ENCODE measurements at places on chromosomes 2 and 18. TPM values are rescaled to one million over a fixed set of nuclear protein-coding genes. Genes with fewer than 3 reads are reported as not detected.
A peak's percentile ranks its signal among the peaks of the same experiment; 100 is the strongest.

The SLC5A7 gene
- total RNA-seq = not detected

The RNF152 gene
- total RNA-seq = 31.6 TPM

The RAB17 gene
- total RNA-seq = 9.5 TPM

The SP9 gene
- not detected for total RNA-seq

The CABLES1 gene
- total RNA-seq = 5.3 TPM

The CCNYL1 gene
- 10.1 TPM for total RNA-seq

The OBSL1 gene
- 230 TPM for total RNA-seq

The TRIM54 gene
- total RNA-seq = 0.64 TPM

GRCh38 chr2:85886590-85886989 lies 2.2 kb downstream of the ST3GAL5 start:
- H3K27ac ChIP-seq = no peak overlapping the region
- no peaks in the 10 kb centered on the region for H3K36me3 ChIP-seq
- peak overlapping the region; percentile 86 for H3K4me3 ChIP-seq
- no peaks in the 10 kb centered on the region for H3K27me3 ChIP-seq

GRCh38 chr2:221527776-221528309 lies 44.3 kb downstream of the EPHA4 start:
- no peaks in the 10 kb centered on the region for H3K27me3 ChIP-seq
- H3K27ac ChIP-seq = no peak overlapping the region
- no peak overlapping the region for H3K4me3 ChIP-seq
- H3K36me3 ChIP-seq = no peaks in the 10 kb centered on the region

GRCh38 chr2:17115042-17115441 lies 403.2 kb downstream of the RAD51AP2 start:
- no peaks in the 10 kb centered on the region for H3K27me3 ChIP-seq
- H3K27ac ChIP-seq = no peak overlapping the region
- H3K4me1 ChIP-seq = no peaks in the 10 kb centered on the region
- no peak for DNase-seq
- no peaks in the 10 kb centered on the region for H3K36me3 ChIP-seq

GRCh38 chr2:122338000-122338399 lies 582.5 kb downstream of the TSN start:
- no peaks in the 10 kb centered on the region for H3K36me3 ChIP-seq
- no peaks in the 10 kb centered on the region for H3K27me3 ChIP-seq
- H3K4me3 ChIP-seq = no peak overlapping the region
- H3K27ac ChIP-seq = no peak overlapping the region
- no peak for DNase-seq

GRCh38 chr18:27921392-27921791 lies 255.5 kb downstream of the CDH2 start:
- no peaks in the 10 kb centered on the region for H3K36me3 ChIP-seq
- H3K27me3 ChIP-seq = no peaks in the 10 kb centered on the region
- H3K4me1 ChIP-seq = no peaks in the 10 kb centered on the region
- H3K4me3 ChIP-seq = no peak overlapping the region
- H3K27ac ChIP-seq = no peak overlapping the region

DNA sequence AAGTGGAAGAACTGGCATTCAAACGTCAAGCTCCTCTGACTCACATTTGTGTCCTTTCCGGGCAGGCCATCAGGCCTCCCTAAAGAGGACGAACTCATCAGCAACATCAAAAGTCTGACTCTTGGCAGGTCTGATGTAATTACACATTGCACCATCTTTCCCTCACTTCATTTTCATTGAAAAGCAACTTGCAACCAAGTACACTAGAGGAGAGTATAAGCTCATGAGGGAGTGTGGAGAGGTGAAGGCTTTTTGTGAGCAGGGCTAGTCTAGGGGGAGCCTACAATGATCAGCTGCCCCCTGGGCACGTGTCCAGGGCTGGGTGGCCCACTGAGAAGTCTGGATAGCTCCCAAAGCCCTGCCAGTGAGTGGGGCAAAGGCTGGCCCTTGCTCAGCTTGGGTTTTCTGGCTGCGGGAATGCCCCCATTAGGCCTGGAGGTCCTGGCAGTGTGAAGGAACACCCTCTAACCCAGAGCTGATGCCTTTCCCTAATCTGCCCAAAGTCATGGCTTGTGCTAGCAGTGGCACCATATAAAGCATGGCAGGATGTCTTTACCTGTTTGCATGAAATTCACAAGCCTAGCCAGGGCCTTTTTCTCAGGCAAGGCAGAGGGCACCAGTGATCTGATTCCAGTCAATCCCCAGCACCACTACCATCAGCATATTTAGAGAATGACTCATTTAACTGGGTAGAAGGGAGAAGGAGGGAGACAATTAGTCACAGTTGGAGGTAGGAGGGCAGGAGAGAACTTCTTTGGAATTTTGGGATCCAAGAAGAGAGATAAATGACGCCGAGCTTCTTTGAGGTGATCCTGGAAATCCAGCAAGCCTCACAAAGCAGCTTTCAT lies 8.5 kb upstream of the DAW1 start:
- no peak overlapping the region for H3K27ac ChIP-seq
- H3K4me1 ChIP-seq = no peaks in the 10 kb centered on the region
- no peaks in the 10 kb centered on the region for H3K27me3 ChIP-seq
- no peak overlapping the region for H3K4me3 ChIP-seq

DNA sequence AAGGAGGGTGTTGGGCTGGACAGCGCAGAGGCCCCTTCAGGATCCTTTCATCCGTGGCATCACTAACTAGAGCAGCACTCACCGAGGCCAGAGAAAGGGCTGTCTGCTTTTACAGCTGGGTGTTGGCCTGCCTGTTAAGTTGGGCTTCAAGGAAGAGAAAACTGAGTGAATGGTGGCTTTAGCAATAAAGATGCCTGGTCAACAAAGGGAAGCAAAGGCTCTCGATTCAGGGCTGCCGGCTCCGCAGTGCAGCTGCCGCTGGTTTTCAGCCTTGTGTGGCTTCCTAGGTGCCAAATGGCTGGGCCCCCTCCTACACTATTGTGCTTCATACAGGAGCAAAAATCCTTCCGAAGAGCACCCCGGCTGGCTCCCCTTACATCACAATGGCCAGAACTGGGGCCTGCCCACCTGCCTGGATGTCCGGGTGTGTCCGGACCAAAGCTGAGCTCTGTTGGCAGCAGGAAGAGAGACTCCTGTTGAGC lies 61.0 kb upstream of the GPR45 start:
- no peak overlapping the region for H3K4me3 ChIP-seq
- no peak overlapping the region for H3K27ac ChIP-seq
- no peak for DNase-seq
- H3K27me3 ChIP-seq = no peaks in the 10 kb centered on the region
- no peaks in the 10 kb centered on the region for H3K4me1 ChIP-seq
- H3K36me3 ChIP-seq = no peaks in the 10 kb centered on the region

- H3K36me3 ChIP-seq = no peaks in the 10 kb centered on the region
- no peaks in the 10 kb centered on the region for H3K27me3 ChIP-seq
- DNase-seq = no peak
- H3K27ac ChIP-seq = no peak overlapping the region
Measured at GRCh38 chr2:106997204-106997603, 111.2 kb upstream of the ST6GAL2 start.

DNA sequence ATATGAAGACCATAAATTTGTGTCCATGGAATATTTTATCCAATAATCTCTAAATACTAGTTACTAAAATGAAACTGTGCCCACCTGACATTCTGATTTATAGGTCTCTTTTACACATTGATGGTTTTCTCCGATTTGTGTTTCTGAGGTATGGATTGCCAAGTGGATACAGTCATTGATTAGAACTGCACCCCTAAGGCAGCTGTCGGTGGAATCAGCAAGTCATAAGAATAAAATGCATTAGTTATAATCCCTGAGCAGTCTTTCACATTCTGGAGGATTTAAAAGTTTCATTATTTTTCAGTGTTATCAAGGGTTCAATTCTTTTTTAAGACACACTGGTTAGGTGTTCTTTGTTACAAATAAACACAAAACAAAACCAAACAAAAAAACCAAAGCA lies 6.0 kb downstream of the CAVIN2 start:
- H3K36me3 ChIP-seq = no peaks in the 10 kb centered on the region
- H3K4me3 ChIP-seq = no peak overlapping the region
- DNase-seq = no peak
- H3K4me1 ChIP-seq = peaks cover 1% of the 10 kb centered on the region

- no peaks in the 10 kb centered on the region for H3K4me1 ChIP-seq
- H3K27ac ChIP-seq = no peak overlapping the region
- no peak overlapping the region for H3K4me3 ChIP-seq
- no peak for DNase-seq
- no peaks in the 10 kb centered on the region for H3K36me3 ChIP-seq
Measured at GRCh38 chr2:60868589-60869273, 12.6 kb upstream of the REL start.

- no peak overlapping the region for H3K4me3 ChIP-seq
- H3K27ac ChIP-seq = no peak overlapping the region
- H3K4me1 ChIP-seq = no peaks in the 10 kb centered on the region
- H3K27me3 ChIP-seq = no peaks in the 10 kb centered on the region
- H3K36me3 ChIP-seq = no peaks in the 10 kb centered on the region
Measured at GRCh38 chr18:23998820-23999219, 15.7 kb upstream of the TTC39C start.

GRCh38 chr2:88860421-88861075 lies 169.1 kb downstream of the RPIA start:
- H3K4me3 ChIP-seq = no peak overlapping the region
- H3K4me1 ChIP-seq = peaks cover 2% of the 10 kb centered on the region
- H3K36me3 ChIP-seq = no peaks in the 10 kb centered on the region
- no peaks in the 10 kb centered on the region for H3K27me3 ChIP-seq

DNA sequence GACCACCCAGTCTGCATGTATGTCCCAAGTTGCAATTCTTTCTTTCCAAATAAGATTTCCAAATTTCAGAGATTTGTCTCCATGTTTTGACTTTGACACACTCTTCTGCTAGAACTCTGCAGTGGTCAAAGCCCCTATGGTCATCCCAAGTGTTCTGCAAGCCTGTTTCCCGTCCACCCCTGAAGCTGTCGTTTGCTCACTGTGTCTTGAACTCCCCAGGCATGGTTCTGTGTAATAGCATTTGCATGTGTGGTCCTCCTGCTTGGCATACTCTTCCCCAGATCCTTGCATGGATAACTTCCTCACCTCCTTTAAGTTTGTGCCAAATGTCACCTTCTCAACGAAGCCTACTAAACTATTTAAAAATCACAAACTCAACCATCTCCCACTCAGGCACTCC lies 3.9 kb upstream of the MTLN start:
- no peak for DNase-seq
- H3K27me3 ChIP-seq = no peaks in the 10 kb centered on the region
- no peak overlapping the region for H3K27ac ChIP-seq
- H3K4me3 ChIP-seq = no peak overlapping the region

DNA sequence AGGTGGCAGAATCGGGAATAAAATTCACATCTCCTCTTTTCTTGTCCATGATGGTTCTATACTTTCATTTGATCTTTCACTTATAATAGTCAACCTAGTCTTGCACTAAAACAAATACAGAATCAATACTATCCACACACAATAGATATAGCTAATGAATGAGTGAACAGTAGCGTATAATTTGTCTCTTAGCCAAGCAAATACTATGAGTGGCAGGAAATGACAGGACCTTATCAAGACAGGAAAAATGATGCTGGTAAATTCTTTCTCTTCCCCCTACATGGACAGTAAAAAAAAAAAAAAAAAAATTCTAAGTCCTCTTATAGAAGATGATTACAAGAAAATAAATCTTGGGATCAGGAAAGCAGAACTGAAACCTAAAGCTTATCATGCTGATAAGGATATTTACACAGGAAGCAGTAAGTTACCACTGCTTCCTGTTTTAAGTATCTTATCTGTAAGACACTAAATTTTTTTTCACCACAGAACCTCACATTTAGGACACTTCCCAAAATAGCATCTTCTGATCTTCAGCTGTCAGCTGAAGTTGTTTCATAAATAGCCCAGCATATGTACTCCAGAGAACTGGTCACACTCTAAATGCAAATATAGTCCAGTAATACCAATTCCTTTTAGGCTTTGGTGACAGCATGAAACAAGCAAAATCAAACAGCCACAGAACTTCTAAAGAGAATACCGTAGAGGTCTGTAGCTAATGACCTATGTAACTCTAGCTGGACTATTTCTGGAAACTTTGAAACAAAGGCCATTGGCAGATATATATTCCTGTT lies 27.0 kb downstream of the IRS1 start:
- H3K4me3 ChIP-seq = no peak overlapping the region
- no peaks in the 10 kb centered on the region for H3K36me3 ChIP-seq
- no peak overlapping the region for H3K27ac ChIP-seq
- no peaks in the 10 kb centered on the region for H3K27me3 ChIP-seq

DNA sequence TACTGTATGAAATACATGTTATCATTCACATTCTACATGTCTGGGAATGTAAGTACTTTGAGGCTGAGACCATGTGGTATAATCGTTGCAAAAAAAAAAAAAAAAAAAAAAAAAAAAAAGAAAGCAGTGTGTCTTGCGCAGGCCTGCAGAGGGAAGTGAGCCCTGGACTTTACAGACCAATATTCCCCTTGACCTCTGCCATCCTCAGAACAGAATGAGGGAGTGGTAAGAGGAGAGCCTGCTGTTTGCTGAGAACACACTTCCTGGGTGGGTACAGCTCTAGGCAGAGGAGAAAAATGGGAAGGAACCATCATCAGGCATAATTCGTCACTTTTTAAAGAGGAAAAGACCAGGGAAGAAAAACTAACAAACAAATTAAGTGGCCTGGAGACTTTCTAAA lies 28.8 kb upstream of the TBC1D8 start:
- H3K4me1 ChIP-seq = no peaks in the 10 kb centered on the region
- H3K36me3 ChIP-seq = no peaks in the 10 kb centered on the region
- no peaks in the 10 kb centered on the region for H3K27me3 ChIP-seq
- no peak overlapping the region for H3K27ac ChIP-seq

- H3K27me3 ChIP-seq = no peaks in the 10 kb centered on the region
- no peak overlapping the region for H3K4me3 ChIP-seq
- H3K27ac ChIP-seq = no peak overlapping the region
- no peak for DNase-seq
- no peaks in the 10 kb centered on the region for H3K36me3 ChIP-seq
Measured at GRCh38 chr2:224948859-224949258, 93.4 kb downstream of the DOCK10 start.

DNA sequence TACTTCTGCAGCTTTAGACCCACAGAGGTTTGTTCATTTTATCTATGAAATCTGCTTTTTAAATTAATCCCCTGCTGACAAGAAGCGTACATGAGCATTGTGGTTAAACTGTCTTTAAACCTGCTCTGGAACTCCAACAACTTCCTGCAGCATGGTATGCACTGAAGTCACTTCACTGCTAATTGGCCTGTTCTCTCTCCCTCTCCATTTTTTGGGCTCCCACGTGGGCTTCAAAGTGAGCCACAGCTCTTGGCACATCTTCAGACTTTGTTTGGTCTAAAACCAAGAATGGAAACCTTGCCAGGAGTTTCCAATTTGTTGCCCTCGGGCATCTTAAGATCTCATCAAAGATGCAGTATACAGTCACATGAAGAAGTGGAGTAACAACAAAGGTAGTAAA lies 311.4 kb downstream of the LRRTM1 start:
- no peak for DNase-seq
- no peak overlapping the region for H3K4me3 ChIP-seq
- H3K4me1 ChIP-seq = no peaks in the 10 kb centered on the region
- no peaks in the 10 kb centered on the region for H3K27me3 ChIP-seq

Data from ovary (tissue), 10 donors.